Effector CD8-positive, alpha-beta T cell (primary cell): ENCODE measurements at places on chromosomes 6 and 20.

DNA sequence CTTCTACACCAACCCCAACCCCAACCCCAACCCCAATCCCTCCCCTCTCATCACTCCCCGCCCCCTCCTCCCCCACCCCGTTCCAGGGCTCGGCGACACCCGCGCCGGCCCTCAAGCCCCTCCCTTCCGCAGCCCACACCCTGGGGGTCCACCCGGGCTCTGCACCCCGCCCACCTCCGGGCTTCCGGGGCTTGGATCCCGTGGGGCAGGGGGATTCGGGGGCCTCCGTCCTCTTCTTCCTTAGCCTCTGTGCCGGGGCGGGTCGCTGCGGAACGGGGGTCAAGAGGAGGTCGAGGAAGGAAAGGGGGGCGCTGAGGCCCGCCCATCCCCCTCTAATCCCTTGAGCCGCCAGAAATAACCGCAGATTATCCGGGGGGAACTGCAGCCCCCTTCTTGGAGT is 690 bp downstream of the TULP1 start:
- no peak for DNase-seq

DNA sequence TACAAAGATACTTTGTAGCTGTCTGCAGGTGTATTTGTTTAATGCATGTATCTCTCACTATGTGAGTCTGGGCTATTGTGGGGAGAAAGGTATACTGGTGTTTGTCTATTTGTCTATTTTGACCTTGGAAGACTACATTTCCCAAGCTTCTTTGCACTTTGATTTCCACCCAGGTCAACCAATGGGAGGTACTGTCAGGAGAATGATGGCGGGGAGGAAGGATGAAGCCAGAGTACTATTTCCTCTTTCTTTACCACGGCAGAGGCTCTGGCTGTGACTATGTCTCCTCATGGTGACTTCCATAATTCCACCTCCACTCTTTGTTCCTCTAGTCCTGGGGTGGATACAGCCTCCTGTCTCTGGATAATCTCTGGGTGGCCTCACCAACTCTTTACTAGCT is 23.1 kb downstream of the LBP start:
- no peak for DNase-seq

- DNase-seq = peak; percentile 4
Measured at GRCh38 chr6:127302728-127303660, 36.3 kb downstream of the RNF146 start.

GRCh38 chr6:27836783-27837624 is 75.2 kb downstream of the OR2B2 start:
- peak; percentile 28 for DNase-seq

DNA sequence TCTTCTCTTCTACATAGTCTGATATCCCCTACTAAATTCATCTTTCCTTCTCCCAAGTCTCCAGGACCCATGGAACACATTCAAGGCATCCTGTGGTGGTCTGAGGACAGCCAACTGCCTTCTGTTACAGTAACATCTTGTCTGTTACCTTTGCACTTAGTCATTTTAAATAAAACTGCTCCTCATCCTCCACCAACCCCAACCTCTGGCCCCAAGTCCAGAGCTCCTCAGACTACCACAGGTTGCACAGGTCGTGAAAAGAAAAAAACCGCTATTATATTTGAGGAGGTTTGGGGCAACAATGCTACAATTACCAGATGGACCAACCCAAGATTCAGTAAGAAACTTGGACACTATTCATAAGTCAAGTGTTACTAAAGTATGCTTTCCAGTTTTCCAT is 49.9 kb downstream of the MAN1A1 start:
- no peak for DNase-seq

DNA sequence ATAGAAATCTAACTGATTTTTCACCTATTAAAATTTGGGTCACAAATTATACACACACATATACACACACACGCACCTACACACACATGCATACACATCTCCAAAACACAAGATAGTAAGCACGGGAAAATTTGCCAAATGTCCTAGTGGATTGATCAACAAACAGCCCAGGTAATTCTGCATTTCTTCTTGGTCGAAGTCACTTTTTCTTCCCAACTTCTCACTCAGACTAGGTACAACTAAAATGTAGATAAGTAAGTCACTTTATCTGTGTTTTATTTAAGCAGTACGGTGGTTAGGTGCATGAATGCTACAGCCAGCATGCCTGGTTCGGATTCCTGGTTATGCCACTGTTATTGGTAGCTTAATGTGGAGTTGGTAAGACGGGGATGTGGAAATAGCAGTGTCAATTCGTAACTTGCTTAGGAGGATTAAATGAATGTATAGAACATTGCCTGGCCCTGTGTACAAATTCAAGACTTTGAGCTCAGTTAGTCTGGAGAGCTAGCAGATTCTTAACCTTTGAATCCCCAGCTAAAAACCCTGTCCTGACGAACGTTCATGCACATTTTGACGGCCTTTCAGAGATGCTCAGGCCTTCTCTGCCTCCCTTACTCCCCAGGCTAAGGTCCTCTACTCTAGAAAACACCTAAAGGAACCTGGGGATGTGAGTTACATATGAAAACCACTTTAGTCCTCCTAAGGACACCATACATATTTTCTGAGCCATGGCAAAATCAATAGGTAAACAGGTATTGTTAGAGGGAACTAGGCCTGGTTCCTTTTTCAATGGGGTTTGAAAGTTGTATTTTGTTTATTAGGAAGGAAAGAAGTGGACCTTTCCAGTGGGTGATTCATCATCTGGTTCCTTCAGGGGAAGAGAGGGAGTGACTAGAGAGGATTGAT is 50.9 kb downstream of the CYP24A1 start:
- DNase-seq = no peak

- no peak for DNase-seq
Measured at GRCh38 chr6:111536910-111537527, 54.0 kb upstream of the REV3L start.

- DNase-seq = no peak
Measured at GRCh38 chr6:137581019-137581707, 87.0 kb upstream of the OLIG3 start.

DNA sequence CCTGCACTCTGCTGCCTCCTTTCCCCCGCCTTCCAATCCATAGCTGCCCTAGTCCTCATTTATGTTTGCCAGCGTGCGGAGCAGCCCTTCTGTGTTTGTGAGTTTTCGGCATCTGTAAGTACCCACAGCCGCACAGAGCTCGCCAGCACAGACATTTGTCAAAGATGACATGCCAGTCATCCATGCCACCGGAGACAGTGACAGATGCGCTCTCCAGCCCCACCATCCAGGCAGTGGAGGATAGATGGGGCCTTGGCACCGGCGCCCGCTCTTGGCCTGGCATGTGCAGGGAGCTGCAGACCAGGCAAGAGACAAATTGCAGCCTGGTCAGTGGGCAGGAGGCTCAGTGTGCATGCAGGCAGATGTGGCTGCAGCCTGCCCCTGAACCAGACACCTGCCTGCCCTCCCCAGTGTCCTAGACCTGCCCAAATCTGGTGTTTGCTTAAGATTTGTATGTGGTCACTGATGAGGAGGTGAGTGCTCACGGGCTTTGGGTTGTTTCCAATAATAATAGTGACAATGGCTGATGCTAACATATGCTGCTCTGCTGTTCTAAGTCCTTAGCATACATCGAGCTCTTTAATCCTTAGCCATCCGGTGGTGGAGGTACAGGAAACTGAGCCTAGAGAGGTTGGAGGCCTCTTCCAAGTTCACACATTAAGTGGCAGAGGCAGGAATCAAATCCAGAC is 78.1 kb downstream of the UNC5CL start:
- no peak for DNase-seq

- no peak for DNase-seq
Measured at GRCh38 chr20:24337069-24337468, 132.4 kb upstream of the SYNDIG1 start.

DNA sequence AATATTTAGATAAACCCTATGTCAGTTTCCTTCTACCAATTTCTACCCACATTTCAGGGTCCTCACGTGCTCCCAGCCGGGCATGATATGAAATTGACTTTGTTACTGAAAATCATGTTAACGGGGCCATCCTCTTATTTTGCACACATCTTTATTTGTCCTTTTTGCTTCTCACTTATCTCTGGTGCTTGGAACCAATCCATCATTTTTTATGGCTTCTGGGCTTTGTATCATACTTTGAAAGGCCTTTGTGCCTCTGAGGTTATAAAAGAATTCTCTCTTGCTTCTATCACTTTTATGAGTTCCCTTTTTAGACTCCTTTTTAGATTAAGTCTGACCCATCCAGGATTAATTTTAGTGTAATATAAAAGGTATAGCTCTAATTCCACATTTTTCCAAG is 117.1 kb upstream of the PRND start:
- DNase-seq = no peak

- DNase-seq = no peak
Measured at GRCh38 chr6:18586133-18586532, 199.0 kb downstream of the RNF144B start.

- no peak for DNase-seq
Measured at GRCh38 chr6:165220045-165220444, 89.4 kb downstream of the C6orf118 start.

DNA sequence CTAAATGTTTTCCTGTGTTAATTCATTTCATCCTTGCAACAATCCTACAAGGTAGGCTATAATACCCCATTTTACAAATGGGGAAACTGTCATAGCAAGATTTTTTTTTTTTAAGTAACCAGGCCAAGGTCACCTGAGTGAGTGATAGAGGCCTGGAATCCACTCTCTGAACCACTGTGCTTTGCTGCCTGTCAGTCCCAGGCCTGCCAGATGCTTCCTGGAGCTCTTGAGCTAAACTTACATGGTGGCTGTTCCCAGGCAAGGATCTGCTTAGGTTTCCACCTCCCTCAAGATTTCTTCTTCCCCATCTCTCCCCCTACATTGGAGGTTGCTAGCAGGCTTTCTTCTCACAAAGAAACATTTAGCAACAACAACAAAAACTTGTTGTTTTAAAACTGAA is 32.7 kb upstream of the RNF8 start:
- DNase-seq = no peak

GRCh38 chr6:53192682-53193188 is 44.1 kb upstream of the GCM1 start:
- no peak for DNase-seq

- DNase-seq = no peak
Measured at GRCh38 chr20:41175201-41175651, 37.9 kb downstream of the PLCG1 start.

DNA sequence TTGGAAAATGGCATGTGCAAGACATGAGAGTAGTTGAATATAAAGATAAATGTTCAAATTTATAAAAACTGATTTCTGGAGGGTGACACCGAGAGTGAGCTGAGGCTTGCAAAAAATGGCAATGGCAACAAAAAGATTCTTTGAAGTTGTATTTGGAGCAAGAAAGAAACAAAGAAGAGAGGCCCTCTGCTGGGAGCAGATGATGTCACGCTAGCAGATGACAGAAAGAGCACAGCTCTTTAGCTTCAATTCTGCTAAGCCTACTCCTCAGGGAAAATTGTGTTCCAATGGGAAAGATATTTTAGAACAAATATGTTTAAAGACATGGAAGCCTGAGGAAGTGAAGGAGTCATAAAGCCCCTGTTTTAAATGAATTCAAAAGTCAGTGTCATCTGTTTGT is 125.3 kb upstream of the NOX3 start:
- no peak for DNase-seq

GRCh38 chr20:16352321-16352720 is 220.9 kb downstream of the KIF16B start:
- DNase-seq = no peak

DNA sequence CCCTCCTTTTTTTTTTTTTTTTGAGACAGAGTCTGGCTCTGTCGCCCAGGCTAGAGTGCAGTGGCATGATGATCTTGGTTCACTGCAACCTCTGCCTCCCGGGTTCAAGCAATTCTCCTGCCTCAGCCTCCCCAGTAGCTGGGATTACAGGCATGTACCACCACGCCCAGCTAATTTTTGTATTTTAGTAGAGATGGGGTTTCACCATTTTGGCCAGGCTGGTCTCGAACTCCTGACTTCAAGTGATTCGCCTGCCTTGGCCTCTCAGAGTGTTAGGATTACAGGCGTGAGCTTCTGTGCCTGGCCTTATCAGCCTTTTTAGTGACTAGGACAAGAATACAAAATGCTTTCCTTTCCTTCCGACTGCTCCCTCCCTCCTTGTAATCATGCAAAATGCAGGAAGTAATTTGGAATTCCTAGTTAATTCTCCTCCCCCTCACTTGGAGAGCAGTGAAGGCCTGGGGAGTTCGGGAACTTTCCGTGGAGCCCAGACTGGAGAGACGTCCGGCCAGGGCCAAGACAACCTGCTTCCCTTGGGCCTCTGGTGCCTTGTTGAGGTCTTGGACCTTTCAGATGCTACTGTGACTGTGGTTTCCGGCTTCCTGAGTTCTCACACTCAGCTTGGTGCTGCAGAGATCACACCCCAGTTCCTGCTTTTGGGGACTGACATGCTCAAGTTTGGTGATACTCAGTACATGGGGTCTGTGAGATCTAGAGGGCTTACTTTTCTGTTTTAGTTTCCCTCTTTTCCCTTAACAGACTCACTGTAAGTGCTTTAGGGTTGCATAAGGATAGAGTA is 3.9 kb upstream of the PHF20 start:
- DNase-seq = peak; percentile 36

DNA sequence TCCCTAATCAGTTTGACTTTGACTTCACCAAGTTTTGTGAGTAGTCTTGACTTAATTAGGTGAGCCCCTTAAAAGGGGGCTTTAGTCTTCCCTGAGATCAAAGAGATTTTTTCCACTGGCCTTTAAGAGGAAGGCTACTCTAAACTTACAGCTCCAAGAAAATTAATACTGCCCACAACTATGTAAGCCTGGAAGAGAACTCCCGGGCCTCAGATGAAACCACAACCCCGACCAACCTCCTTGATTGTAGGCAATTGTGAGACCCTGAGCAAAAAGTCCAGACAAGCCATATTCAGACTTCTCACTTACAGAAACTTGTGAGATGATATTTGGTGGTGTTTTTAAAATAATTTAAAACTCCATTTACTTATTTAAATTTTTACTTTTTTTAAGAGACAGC is 18.1 kb downstream of the SNX3 start:
- DNase-seq = no peak

DNA sequence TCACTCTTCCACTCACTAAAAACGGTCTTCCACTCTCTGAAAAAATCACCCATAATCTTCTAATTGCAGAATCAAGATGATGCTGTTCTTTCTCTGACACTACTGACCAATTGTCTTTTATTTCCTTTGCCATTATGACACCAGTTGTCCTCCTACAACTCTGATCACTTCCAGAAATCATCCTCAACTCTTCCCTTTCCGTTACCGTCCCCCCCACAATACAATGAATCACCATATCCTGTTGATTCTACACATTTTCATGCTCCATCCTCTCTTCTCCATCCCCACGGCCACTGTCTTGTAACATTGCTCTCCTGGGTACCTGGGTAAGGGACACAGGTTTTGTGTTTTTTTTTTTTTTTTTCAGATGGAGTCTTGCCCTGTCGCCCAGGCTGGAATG is 2.5 kb upstream of the PPP2R5D start:
- no peak for DNase-seq

GRCh38 chr6:135796643-135797305 is 54.7 kb upstream of the PDE7B start:
- no peak for DNase-seq

- no peak for DNase-seq
Measured at GRCh38 chr6:1176567-1176966, 135.3 kb upstream of the FOXQ1 start.
